CD4-positive, alpha-beta T cell treated with Interleukin-2 at 100 ng/mL for 4 hours (primary cell): ENCODE measurements at places on chromosomes 12 and 14.

GRCh38 chr12:58882826-58883225 lies 37.5 kb downstream of the LRIG3 start:
- DNase-seq = no peak

- no peak for DNase-seq
Measured at GRCh38 chr12:131135786-131136538, 182.3 kb downstream of the ADGRD1 start.

- no peak for DNase-seq
Measured at GRCh38 chr12:108918206-108918605, 38.3 kb downstream of the DAO start.

DNA sequence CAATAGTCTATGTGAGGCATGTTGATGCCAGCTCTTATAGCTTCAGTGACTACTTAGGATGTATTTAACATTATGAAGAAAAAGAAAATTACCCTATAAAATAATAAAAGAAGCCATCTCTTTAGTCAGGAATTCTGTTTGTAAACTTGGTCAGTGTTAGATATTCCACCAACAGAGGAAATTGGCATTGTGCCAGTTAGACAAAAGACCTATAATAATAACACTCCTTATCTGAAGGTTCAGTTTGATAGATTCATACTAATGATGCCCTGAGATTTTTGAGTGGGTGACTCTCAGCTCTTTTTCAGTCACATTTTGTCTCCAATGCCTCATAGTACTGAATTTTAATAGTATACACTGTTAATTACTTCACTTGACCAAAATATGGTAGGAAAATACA lies 6.6 kb downstream of the SYT10 start:
- DNase-seq = no peak

DNA sequence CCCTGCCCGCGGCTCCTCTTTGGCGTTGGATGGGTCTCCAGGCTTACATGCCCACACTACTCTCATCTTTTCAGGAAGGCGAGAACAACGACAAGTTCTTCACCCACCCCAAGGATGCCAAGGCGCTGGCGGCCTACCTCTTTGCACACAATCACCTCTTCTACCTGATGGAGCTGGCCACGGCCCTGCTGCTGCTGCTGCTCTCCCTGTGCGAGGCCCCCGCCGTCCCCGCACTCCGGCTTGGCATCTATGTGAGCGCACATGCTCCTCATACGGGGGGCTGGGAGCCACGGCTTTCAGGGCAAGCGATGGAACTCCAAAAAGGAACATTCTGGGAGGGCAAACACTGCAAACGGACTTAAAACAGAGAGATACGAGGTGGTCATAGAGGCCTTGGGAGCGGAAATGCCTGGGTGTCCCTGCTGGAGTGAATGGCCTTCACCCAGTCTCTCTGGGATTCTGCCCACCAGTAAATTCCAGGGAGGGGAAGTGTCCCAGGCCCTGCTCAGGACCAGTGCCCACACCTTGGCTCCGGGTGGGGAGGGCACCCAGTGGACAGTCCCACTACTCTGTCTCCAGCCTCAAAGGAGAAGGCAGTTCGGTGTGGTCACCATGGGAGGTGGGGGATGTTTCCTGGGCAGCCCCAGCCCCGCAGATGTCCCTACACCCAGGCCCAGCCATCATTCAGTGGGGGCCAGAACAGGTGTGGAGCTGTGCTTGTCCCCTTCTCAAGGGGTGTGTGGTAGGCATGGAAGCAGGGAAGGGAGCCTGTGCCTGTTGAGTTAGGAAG lies 45.0 kb downstream of the TPCN1 start:
- no peak for DNase-seq

- no peak for DNase-seq
Measured at GRCh38 chr12:39006286-39006685, 100.9 kb upstream of the CPNE8 start.
